ENCODE measurements at places on chromosomes 6 and 20.
A peak's percentile ranks its signal among the peaks of the same experiment; 100 is the strongest.

DNA sequence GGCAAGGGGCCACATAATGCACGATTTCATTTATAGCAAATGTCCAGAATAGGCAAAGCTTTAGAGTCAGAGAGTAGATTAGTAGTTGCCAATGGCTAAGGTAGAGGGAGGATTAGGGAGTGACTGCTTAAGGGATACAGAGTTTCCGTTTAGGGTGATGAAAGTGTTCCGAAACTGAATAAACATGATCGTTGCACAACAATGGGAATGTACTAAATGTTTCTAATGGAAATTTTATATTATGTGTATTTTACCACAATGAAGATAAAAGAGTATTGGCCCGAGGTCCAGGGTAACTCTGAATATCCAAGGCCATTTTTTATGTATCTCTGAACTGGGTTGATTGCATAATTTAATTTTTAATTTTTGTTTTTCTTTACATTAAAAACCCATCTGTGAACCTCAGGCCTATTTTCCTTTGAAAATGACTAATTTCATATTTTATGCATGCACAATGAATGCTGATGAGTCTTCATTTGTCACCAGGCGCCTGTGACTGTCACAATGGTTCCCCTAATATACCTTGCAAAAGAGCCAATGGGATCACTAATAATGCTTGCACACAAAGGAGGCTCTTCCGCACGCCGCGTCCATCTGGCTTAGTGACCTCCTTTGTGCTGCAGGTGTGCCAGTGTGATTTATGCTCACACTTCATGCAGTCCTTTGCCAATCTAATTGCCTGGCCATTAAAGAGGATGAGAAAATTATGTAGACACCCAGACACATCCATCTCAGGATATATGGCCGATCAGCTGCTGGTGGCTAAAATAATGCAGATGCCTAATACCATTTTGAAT is 612.5 kb downstream of the CDH26 start:
- no peak for DNase-seq

DNA sequence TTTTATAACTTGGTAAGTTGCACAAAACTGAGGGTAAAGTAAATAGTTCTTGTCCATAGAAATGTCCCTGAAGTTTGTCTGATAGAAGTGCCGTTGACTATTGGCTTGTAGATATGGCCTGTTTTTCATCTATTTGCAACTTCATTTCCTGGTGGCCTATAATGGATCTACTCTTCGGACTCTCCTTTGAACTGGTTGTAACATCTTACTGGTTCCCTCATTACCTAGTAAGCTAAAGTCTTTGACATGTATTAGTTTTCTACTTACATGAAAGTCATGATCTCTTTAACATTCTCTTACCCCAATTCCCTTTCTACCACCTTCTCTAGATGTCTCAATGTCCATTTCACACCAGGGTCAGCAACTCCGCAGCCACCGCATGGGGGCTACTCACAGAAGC is 146.3 kb downstream of the GRM4 start:
- no peak for DNase-seq

- DNase-seq, result no peak
Observed at GRCh38 chr20:17762243-17762872, 62.6 kb downstream of the BANF2 start.

DNA sequence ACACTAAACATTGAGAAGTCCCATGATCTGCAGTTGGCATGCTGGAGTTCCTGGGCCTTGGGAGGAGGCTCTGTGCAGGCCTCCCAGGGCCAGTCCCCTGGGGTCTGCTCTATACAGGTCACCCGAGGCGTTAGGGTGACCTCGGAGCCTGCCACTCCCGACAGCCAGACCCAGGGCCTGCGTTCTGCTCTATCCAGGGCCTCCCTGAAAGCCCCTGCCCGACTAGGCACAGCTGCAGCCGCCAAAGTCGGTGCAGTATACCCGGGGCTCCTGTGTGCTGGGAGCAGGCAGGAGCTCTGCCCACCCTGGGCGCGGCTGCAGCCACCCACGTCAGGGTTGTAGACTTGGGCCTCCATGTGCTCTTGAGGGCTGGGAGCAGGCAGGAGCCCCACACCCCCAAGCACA is 6.3 kb upstream of the OR14J1 start:
- no peak for DNase-seq

DNA sequence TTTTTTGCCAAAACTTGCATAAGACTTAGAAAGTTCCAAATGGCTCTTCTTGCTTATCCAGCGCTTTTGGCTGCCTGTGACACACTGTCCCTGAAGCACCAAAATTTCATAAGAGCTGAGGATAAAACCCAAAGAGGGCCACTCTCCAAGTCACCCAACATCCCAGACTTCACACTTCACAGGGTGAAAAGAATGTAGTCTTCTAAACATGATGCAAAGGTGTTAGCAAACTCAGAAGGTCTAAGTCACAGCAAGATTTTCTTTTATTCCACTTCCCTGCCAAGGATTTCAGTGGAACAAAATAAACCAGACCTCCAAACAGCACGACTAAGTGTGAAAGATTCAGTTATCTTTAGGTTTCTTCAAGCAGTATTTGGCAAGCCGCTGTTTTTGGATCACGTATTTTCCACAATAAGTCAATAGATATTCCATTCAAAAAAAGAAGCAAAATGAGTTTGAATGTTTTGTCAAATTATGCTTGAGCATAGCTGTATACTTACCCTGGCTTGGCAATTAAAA is 44.6 kb upstream of the CD93 start:
- DNase-seq, result no peak

DNA sequence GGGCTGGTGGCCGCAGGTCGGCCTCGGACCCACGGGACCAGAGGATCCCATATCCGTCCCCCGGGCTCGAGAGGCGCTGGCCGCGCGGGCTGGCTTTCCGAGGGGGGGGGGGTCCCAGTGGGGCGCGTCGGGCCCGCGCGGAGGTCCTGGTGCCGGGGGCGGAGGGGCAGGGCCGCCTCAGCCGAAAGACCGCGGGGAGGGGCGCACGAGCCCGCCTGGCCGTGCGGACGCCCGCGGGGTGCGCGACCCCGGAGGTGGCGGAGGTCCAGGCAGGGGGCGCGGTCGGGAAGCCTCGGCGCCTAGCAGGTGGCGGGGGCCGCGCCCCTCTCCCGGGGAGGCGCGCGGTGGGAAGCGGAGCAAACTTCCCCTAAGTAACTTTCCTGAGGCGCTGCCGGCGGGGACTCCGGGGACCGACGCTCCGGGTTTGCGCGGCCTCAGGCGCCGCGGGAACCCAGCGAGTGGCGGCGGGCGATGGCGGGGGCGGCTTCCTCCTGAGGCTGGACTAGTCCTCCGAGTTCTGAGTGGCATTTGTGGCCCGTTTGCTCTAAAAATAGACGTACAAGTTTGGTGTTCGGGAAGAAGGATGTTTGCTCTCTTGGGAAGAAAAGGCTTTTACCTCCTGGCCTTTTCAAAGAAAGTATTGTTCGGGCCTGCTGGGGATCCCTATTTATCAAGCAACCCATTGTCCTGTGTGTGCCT is 26.5 kb upstream of the BTBD3 start:
- peak; percentile 39 for DNase-seq

- DNase-seq, result no peak
Observed at GRCh38 chr6:15152700-15153099, 93.2 kb upstream of the JARID2 start.

- no peak for DNase-seq
Observed at GRCh38 chr6:77487808-77488425, 24.6 kb upstream of the HTR1B start.

DNA sequence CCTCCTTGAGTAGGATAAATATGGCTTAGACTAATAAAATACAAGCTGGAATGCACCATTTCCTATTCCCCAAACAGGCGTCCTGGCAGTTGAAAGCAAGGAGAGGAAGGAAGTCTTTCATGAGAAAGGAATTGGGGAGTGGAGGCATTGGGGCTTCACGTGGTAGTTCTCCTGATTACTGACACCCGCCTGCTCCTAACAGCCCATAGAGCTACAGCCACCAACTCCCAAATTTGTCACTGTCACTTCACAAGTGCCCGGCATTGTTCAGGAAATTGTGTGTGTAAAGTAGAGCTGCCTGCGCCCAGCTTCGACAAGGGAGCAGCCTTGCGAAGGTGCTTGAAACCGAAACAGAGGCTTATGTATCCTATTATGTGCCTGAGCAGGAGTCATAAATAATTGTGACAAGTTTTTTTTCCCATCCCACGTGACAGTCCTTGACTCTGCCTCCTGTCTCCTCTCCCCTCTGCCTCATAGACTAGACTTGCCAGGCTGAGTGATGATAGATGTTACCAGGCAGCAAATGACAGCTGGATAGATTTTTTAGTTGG is 301.7 kb upstream of the ZFP64 start:
- DNase-seq, result peak; percentile 9

GRCh38 chr6:134720353-134721059 is 229.4 kb downstream of the ALDH8A1 start:
- peak; percentile 40 for DNase-seq

- no peak for DNase-seq
Observed at GRCh38 chr6:14254505-14254904, 136.9 kb downstream of the CD83 start.

GRCh38 chr6:106099235-106099537 is 13.1 kb downstream of the PRDM1 start:
- DNase-seq, result no peak

GRCh38 chr6:55812509-55812908 is 62.9 kb downstream of the BMP5 start:
- DNase-seq, result no peak

- DNase-seq, result peak; percentile 86
Observed at GRCh38 chr20:25360631-25361286, 29.9 kb downstream of the ABHD12 start.

GRCh38 chr6:138491017-138491416 is 8.3 kb downstream of the NHSL1 start:
- DNase-seq, result peak; percentile 49

DNA sequence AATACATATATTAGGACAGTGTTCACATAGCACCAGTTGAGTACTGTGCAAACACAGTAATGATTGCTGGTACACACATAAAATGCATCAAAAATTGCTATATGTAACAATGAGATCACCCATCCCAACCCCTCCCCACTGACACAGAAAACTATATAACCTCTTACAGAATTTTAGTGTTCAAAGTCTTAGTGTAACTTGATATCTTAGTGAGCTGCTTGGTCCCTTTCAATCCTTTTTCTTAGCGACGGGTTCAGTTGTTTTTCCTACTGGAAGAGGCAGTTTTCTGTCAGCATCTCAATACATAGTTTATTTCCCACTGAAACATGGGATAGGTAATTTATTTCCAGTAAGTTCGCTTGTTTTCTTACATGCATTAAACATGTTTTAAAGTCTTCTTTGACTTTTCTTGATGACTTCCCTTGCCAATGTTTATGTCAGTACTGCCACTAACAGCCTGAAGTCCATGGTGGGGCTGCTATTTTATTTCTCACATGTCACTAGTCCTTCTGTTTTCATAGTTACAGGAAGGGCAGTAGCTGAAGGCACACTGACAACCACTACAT is 96.4 kb upstream of the FOXC1 start:
- no peak for DNase-seq

DNA sequence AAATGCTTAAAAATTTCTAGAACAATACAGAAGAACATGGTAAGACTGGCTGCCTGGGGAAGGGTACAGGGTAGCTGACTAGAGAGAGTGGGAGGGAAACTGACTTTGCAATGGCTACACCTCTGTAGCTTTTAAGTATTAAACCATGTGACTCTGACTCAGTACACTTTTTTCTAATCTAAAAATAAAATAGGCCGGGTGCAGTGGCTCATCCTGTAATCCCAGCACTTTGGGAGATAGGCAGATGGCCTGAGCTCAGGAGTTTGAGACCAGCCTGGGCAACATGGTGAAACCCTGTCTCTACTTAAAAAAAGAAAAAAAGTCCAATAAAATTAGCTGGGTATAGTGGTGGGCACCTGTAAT is 18.5 kb downstream of the ATP9A start:
- peak; percentile 44 for DNase-seq

GRCh38 chr6:120938164-120938875 is 396.0 kb downstream of the TBC1D32 start:
- DNase-seq, result no peak

DNA sequence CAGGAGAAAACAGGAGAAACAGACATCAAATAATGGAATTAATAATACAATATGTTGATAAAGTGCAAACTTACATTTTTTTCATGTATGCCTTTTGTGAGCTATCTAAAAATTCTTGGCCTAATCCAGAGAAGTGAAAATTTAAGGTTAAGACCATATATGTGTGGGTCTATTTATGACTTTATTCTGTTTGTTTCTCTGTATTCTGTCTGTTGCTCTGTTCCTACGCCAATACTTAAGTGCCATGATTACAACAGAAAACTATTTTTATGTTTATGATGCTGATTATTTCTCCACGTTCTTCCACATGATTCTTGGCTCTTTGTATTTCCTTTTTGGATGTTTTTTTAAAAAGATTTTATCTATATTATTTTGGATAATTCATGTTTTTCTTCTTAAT is 109.6 kb upstream of the MAP3K4 start:
- no peak for DNase-seq

GRCh38 chr6:144248003-144248402 is 37.1 kb upstream of the UTRN start:
- DNase-seq, result no peak

- DNase-seq, result peak; percentile 26
Observed at GRCh38 chr6:9494864-9495263, 920.0 kb downstream of the TFAP2A start.

DNA sequence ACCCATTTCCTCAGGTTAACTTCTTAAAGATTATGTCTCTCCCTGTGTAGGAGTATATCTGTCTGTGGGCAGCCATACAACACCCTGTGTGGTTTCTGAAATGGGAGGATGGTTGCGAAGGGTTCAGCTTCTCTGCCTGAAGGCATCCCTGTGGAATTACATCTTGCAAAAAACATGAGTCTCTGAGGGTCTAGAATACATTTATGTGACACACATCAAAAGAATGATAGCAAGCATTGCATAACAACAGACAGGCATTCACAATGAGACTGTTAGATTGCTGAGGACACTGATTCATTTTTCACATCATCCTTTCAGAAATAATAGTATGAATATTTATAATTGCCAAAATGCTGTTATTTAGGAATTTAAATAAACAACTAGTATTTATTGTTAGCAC is 670.9 kb downstream of the HTR1B start:
- DNase-seq, result peak; percentile 55

- DNase-seq, result no peak
Observed at GRCh38 chr6:165848086-165848426, 185.0 kb upstream of the PDE10A start.

DNA sequence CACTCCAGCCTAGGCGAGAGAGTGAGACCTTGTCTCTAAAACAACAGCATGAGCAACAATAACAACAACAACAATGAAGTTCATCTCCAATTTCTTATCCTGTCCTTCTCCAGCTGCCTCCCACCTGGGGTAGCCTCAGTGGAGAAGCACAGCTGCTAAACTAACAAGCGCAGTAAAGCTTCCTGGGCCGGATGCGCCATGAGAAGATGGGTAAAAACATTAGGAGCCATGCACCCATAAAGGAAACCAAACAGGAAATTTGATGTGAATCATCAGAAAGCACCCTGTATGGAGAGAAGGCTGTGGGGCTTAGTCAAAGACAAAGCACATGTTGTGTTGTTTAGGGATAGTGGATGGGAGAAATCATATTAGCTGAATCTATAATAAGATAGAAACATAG is 61.1 kb upstream of the CCN6 start:
- peak; percentile 56 for DNase-seq

- peak; percentile 4 for DNase-seq
Observed at GRCh38 chr6:69861986-69862385, 4.4 kb upstream of the COL19A1 start.

Measured in choroid plexus epithelial cell (primary cell).